Amniotic stem cell (primary cell): ENCODE measurements at places on chromosomes 5 and 9.

DNA sequence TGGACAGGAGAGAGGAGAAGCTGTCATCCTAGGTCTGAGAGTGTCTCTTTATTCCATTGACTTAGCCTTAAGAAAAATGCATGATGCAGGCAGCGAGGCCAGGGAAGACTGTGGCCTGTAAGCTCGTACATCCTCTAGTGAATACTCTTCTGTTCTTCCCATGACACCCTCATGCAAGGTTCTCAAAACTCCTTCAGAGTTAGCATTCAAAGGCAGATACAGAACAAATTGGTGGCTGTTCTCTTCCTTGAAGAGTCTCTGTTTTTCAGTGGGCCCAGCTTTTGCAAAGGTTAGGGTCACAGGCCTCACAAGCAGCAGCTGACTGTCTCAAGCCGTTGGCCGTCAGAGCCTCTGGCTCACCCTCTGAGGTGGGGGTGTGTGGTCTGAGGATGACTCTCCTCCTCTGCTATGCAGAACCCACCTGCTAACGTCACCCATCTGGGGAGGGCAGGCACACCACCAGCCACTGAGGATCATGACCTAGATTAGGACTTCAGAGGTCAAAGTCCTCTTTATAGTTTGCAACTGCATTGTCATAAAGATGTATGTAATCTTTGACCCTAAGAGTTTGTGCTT lies 15.1 kb downstream of the ADCY2 start:
- DNase-seq = no peak

DNA sequence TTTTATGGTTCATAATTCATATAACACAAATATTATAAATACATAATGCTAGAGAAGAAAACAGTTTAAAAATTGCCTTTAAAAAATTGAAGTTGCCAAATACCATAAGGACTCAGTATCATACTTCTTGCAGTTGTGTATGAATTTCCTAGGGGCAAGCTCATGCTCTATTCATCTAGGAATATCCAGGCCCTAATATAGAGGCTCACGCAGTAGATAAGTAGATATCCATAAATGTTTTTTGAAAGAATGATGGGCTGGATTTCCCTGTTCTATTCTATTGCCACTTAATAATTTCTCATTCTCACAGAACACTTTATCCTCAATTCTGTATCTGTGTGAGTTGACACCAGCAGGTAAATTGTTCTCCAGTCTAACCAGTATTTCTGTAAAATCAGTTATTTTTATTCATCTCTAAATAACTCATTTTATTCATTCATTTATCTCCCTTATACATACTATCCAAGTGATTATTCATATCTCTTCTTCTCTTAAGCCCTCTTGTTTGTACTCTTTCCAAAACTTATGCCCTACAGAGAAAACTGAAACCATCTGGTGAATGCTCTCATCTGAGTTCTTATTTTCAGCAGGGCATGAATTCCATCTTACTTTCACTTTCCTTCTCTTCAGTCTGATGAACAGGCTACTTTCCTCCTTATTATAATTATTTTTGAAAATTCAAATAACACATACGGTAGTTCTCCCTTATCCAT lies 97.1 kb downstream of the SLC44A1 start:
- peak; percentile 15 for DNase-seq

- no peak for DNase-seq
Measured at GRCh38 chr5:149940941-149941644, 3.5 kb downstream of the PDE6A start.

GRCh38 chr5:179887802-179888201 lies 19.9 kb downstream of the TBC1D9B start:
- DNase-seq = no peak

- no peak for DNase-seq
Measured at GRCh38 chr5:44440186-44440585, 51.0 kb upstream of the FGF10 start.

DNA sequence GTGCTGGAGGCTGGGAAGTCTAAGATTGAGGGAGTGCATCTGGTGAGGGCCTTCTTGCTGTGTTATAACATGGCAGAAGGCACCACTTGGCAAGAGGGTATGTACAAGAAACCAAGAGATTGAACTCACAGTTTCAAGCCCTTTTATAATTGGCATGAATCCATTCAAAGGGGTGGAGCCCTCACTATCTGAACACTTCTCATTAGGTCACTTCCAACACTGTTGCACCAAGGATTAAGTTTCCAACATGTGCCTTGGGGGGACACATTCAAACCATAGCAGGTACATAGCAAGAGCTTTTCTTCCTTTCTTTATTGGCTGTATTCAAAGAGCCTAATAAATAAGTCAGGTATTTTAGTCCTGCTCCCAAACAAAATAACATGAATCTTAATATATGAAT lies 62.7 kb downstream of the PRELID2 start:
- no peak for DNase-seq

GRCh38 chr5:149603920-149604319 lies 22.6 kb downstream of the ARHGEF37 start:
- DNase-seq = no peak

DNA sequence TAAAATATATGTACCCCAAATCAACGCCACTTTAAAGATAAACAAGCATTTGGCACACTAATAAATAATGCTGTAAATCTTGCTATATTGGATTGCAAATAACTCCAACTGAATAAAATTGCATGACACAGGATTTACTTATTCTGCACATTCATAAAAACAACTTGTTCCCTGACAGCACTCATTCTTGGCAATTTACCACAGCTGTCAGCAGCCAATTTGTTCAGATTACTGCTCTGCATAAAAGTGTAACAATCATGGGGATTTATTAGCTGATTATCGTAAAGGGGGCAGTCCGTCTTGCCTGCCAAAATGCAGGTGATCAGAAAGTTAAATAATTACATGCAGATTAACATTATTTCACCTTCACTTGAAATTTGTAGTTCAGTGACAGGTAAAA lies 285.3 kb downstream of the SLF1 start:
- DNase-seq = no peak

DNA sequence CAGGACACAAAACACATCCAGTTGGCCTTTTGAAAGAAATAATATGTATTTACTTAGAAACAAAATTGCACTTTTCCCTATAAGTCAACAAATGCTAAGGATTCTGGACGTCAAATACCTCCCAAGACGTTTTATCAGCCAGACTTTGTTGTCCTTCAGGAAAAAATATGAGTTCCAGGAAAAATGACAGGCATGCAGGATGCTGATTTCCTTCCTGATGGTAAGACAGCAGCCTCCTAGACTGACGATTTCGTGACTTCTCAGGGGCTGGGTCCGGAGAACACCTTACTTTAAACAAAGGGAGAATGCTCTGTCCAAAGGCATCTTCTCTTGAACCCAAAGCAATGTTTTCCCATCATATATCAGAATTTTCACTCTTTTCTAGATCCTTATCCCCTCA lies 69.1 kb downstream of the IL6ST start:
- no peak for DNase-seq

- DNase-seq = no peak
Measured at GRCh38 chr9:92422611-92423338, 1.5 kb downstream of the OMD start.

GRCh38 chr5:150181766-150182545 lies 7.9 kb upstream of the SLC6A7 start:
- no peak for DNase-seq

GRCh38 chr5:89697581-89697980 lies 712.0 kb downstream of the CETN3 start:
- no peak for DNase-seq

GRCh38 chr5:167123126-167123525 lies 1168.3 kb upstream of the WWC1 start:
- no peak for DNase-seq

GRCh38 chr5:132886064-132886823 lies 12.8 kb downstream of the LEAP2 start:
- DNase-seq = no peak

GRCh38 chr5:146722361-146722779 lies 156.2 kb downstream of the PPP2R2B start:
- DNase-seq = no peak

- DNase-seq = no peak
Measured at GRCh38 chr9:69078069-69078468, 42.5 kb downstream of the FXN start.

DNA sequence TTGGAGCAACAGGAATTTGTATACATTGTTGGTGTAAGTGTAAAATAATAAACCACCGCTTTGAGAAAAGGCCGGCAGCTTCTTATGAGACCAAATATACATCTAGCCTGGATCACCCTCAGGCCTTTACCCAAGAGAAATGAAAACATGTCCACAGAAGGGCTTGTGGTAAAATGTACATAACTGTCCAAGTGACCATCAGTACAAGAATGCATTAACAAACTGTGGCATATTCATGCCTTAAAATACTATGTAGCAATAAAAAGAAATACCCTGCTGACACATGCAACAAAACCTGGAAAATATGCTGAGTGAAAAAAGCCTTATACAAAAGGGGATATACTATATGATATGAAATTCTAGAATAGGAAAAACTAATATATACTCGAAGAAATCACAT lies 311.9 kb upstream of the TRPC7 start:
- peak; percentile 2 for DNase-seq

- DNase-seq = no peak
Measured at GRCh38 chr9:27387722-27388121, 90.8 kb upstream of the EQTN start.

DNA sequence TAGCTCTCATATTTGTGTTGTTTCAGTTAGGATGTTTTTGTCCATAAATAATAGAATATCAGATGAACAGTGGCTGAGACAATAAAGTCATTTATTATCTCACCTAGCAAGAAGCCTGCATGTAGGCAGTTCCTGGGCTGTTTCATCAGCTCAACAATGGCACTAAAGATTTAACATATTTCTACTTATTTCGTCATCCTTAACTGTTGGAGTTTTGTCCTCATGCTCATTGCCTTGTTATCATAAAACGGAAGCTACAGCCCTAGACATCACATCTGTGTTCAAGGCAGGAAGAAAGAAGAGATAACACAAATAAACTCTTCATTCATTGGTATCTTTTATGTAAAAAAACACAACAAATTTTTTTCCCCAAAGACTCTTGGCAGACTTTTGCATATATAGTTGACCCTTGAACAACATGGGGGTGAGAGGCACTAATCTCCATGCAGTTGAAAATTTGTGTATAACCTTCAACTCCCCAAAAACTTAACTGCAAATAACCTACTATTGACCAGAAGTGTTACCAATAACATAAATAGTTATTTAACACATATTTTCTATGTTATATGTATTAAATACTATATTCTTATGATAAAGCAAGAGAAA lies 277.2 kb upstream of the ADRA1B start:
- DNase-seq = no peak

GRCh38 chr5:159801303-159801702 lies 115.0 kb upstream of the ADRA1B start:
- DNase-seq = no peak

DNA sequence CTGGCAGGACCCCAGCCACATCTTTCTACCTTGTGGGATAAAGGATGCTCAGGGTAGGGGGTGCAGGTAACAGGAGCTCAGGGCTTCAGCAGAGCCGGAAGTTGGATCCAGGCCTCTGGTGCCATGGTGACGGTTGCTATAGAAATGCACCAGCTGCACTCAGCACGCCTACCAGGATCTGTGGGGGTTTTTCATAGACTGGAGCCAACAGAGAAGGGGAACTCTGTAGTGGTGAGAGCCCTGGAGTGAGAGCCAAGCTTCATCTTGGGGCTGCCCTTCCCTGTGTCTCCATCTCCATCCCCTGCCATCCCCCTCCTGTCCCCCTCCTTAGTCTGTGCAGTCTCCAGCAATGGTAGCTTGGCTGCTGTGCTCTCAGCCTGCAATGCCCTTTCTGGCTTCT lies 27.5 kb upstream of the BOD1 start:
- no peak for DNase-seq

GRCh38 chr5:160181965-160182622 lies 47.2 kb upstream of the FABP6 start:
- DNase-seq = no peak

- DNase-seq = no peak
Measured at GRCh38 chr5:124651663-124652513, 94.6 kb downstream of the ZNF608 start.

DNA sequence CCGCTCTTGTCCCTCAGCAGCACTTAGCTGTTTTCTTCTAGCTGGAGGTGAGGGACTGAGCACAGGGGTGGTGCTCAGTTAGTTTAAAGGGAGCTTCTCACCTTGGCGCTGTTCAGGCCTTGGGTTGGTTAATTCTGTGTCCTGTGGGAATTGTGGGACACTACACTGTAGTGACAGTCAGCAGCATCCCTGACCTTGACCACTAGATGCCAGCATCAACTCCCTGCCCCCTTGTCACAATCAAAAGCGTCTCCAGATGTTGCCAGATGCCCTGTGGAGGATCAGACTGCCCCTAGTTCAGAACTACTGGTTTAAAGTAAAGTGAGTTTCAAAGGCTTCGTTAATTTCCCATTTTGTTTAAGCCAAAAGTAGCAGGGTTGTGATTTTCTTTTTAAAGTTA lies 65.5 kb upstream of the DMRT3 start:
- DNase-seq = no peak

DNA sequence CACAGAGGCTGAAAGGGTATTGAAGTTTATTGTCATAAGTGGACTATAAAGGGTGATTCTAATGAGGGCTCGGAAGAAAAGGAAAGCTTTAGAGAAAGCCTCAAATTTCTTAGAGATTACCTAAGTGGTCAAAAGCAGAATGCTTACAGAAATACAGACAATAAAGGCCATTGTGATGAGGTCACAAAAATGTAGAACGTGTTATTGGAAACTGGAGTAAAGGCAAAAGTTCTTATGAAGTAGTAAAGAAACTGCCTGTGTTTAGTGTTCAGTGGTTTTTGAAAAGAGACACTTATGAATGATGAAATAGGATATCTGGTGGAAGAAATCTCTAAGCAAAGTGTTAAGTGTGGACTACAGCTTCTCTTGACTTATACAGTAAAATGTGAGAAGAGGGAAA lies 726.9 kb downstream of the DNAH5 start:
- no peak for DNase-seq

DNA sequence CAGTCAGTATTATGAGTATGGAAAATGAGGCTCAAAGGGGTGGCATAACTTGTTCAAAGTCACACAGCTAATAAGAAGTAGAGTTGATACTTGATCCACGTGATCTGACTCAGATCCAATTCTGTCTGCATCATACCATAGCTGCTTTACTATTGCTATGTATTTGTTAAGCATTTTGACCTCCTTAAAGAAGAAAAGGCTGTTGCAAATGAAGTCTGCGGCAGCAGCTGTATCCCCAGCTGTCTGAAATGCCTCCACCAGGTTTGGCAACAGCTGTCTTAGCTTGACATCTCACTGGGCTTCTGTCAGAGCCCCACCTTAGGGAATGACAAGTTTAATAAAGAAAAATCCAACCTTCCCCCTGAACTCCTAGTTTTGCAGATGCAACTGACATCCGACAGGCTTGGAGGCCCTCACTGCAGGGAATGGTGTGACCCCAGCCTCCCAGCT lies 75.6 kb upstream of the SLC44A1 start:
- no peak for DNase-seq

DNA sequence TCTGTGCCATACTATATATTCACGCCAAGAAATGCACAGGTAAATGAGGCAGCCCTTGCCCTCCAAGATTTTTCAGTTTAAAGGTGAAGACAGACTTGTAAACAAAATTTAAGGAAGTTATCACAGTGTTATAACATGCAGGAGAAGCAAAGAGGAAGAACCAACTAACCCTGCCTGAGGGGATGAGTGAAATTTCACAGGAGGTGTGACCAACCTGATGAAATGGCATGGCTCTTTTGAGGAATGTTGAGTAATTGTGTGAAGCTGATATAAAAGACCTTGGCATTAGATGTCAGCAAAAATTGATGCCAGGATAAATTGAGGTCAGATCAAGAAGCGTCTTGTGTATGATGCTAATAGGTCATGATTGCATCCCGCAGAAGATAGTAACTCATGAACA lies 86.5 kb downstream of the HCN1 start:
- no peak for DNase-seq

GRCh38 chr5:132239776-132240175 lies 12.1 kb upstream of the P4HA2 start:
- no peak for DNase-seq
